ENCODE measurements at places on chromosomes 13 and 19. TPM values are rescaled to one million over a fixed set of nuclear protein-coding genes. Genes with fewer than 3 reads are reported as not detected.

- no peaks in the 10 kb centered on the region for H3K36me3 ChIP-seq
- no peak overlapping the region for H3K4me3 ChIP-seq
- H3K4me1 ChIP-seq: no peaks in the 10 kb centered on the region
- no peak for DNase-seq
- no peaks in the 10 kb centered on the region for H3K27me3 ChIP-seq
- no peak overlapping the region for H3K27ac ChIP-seq
These were observed 218.0 kb downstream of the RBM26 start for GRCh38 chr13:79187917-79188690.

DNA sequence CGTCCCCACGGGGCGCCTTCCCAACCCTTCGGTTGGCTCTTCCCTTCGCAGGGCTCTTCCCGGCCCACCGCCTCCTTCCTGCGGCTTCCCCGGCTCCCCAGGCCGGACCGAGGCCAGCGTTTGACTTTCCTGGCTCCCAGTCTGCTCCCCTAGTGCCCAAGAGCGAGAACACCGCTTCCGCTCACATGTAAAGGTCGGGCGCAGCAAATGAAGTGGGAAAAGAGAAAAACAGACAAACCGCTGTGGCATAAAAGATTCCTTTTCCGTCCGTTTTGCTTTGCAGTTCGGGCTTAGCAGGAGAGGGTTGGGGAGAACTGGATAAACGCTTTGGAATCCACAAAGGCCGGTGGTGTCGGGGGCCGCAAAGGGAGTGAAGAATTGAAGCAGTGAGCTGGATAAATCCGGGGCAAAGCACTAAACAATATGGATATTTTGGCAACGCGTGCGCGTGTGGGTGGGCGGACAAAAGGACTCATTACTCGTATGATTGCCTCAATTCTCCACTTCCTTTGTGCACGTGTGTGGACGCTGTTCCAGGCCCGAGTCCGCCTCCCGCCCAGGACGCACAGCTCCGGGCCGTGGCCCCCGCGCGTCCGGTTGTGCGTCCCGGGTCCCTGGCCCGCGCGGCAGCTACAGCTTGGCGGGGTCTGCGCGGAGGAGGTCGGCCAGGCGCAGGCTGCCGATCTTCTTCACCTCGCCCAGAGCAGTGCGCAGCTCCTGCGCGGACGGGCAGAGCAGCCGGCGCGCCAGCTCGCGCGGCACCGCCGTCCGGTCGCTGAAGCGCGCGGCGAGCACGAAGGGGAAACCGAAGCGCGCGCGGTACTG lies 8.6 kb upstream of the CDX2 start:
- H3K4me1 ChIP-seq: no peaks in the 10 kb centered on the region
- H3K27ac ChIP-seq: no peak overlapping the region
- no peak overlapping the region for H3K4me3 ChIP-seq
- peaks cover 84% of the 10 kb centered on the region for H3K27me3 ChIP-seq
- no peak for DNase-seq
- H3K36me3 ChIP-seq: no peaks in the 10 kb centered on the region

- no peaks in the 10 kb centered on the region for H3K4me1 ChIP-seq
- no peak overlapping the region for H3K4me3 ChIP-seq
- H3K36me3 ChIP-seq: no peaks in the 10 kb centered on the region
- no peaks in the 10 kb centered on the region for H3K27me3 ChIP-seq
These were observed 135.5 kb downstream of the KLF5 start for GRCh38 chr13:73194310-73194709.

GRCh38 chr19:10259162-10259905 lies 7.3 kb downstream of the MRPL4 start:
- peak; percentile 79 for DNase-seq
- no peak overlapping the region for H3K4me3 ChIP-seq
- H3K27me3 ChIP-seq: no peaks in the 10 kb centered on the region
- H3K36me3 ChIP-seq: peaks cover 6% of the 10 kb centered on the region
- H3K4me1 ChIP-seq: no peaks in the 10 kb centered on the region

- no peaks in the 10 kb centered on the region for H3K36me3 ChIP-seq
- no peaks in the 10 kb centered on the region for H3K4me1 ChIP-seq
- no peak for DNase-seq
These were observed 33.2 kb downstream of the RASA3 start for GRCh38 chr13:114099191-114099590.

- no peak for DNase-seq
- peak overlapping the region; percentile 88 for H3K27ac ChIP-seq
- H3K4me3 ChIP-seq: peak overlapping the region; percentile 75
- H3K4me1 ChIP-seq: peaks cover 10% of the 10 kb centered on the region
- no peaks in the 10 kb centered on the region for H3K36me3 ChIP-seq
These were observed 755 bp upstream of the RAB3A start for GRCh38 chr19:18204394-18205199.

- no peaks in the 10 kb centered on the region for H3K4me1 ChIP-seq
- no peak overlapping the region for H3K4me3 ChIP-seq
- H3K36me3 ChIP-seq: no peaks in the 10 kb centered on the region
- no peak for DNase-seq
- H3K27me3 ChIP-seq: no peaks in the 10 kb centered on the region
- H3K27ac ChIP-seq: no peak overlapping the region
These were observed 2.4 kb upstream of the APOC4 start for GRCh38 chr19:44939668-44940067.

GRCh38 chr13:79679334-79679733 lies 198.4 kb downstream of the NDFIP2 start:
- no peak overlapping the region for H3K4me3 ChIP-seq
- H3K27ac ChIP-seq: no peak overlapping the region
- no peaks in the 10 kb centered on the region for H3K4me1 ChIP-seq
- DNase-seq: peak; percentile 83
- H3K36me3 ChIP-seq: no peaks in the 10 kb centered on the region

DNA sequence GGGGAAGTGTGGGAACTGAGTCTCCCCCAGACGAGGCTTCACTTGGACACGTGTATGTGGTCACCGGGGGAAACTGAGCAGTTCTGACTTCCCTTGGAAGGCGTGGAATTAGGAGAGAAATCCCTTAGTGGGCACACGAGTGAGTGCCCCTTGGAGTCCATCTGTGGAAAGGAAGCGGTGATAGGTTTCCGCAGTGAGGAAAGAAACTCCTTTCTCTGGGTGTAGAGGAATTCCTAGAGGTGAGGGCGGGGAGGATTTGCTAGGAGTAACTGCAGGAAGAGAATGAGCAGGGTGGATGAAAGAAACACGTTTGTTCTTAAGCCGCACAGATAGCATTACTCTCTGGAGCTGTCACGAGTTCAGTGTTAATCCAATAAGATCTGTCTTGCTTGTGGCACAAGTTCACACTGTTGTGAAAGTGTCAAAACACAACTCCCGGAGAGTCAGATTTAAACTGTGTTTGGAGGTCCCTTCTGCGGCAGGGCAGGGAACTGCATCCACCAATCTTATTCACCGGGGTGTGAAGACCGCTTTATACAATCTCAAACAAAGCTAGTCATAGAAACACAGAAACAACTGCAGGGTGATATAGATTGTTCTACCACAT lies 1.2 kb downstream of the KL start:
- peaks cover 8% of the 10 kb centered on the region for H3K4me1 ChIP-seq
- H3K36me3 ChIP-seq: no peaks in the 10 kb centered on the region
- peak; percentile 30 for DNase-seq

- H3K36me3 ChIP-seq: no peaks in the 10 kb centered on the region
- no peaks in the 10 kb centered on the region for H3K4me1 ChIP-seq
- H3K27me3 ChIP-seq: no peaks in the 10 kb centered on the region
- no peak for DNase-seq
- no peak overlapping the region for H3K4me3 ChIP-seq
- no peak overlapping the region for H3K27ac ChIP-seq
These were observed 435.3 kb upstream of the HTR2A start for GRCh38 chr13:47332149-47332548.

GRCh38 chr19:19817357-19817756 lies 4.2 kb downstream of the ZNF506 start:
- H3K27ac ChIP-seq: no peak overlapping the region
- no peak overlapping the region for H3K4me3 ChIP-seq
- H3K4me1 ChIP-seq: no peaks in the 10 kb centered on the region
- no peak for DNase-seq
- no peaks in the 10 kb centered on the region for H3K27me3 ChIP-seq
- H3K36me3 ChIP-seq: no peaks in the 10 kb centered on the region

DNA sequence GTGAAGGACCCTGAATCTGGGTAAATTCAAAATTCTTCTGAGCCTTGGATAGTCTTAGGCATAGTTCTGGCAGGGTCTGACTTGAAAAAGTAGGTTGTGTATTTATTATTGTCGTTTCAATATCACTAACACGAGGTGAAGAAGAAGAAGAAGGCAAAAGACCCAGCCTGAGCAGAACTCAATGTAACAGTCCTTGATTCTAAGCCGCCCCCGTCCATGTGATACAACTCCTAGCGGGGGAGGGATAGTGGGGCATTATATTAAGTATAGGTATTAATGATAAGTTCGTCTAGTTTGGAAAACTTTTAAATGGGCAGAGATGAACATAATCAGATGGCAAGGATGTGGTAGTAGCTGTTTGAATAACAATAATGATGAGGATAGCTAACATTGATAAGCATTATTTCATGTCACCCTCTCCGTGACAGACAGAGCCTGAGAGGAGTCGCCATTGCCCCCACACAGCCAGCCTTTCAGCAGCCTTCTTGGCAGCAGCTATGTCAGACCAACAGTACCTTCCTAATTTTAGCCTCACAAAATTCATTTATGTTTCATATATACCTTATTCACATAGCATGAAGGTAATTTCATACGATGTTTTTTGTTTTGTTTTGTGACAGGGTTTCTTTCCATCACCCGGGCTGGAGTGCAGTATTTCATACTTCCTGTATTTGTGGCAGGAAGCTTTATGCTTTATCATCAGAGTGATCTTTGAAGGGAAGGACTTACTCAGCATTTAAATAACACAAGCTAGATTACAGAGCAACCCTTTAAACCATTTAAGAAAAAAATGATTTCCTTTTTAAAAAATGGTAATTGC lies 64.4 kb upstream of the NPAS1 start:
- H3K4me3 ChIP-seq: peak overlapping the region; percentile 8
- H3K27ac ChIP-seq: peak overlapping the region; percentile 73
- no peaks in the 10 kb centered on the region for H3K27me3 ChIP-seq
- H3K36me3 ChIP-seq: no peaks in the 10 kb centered on the region

GRCh38 chr19:41740415-41741243 lies 14.7 kb upstream of the CEACAM6 start:
- no peaks in the 10 kb centered on the region for H3K36me3 ChIP-seq
- no peak for DNase-seq
- peaks cover 4% of the 10 kb centered on the region for H3K27me3 ChIP-seq
- H3K4me1 ChIP-seq: no peaks in the 10 kb centered on the region
- no peak overlapping the region for H3K4me3 ChIP-seq
- no peak overlapping the region for H3K27ac ChIP-seq

- H3K27me3 ChIP-seq: peaks cover 57% of the 10 kb centered on the region
- no peaks in the 10 kb centered on the region for H3K36me3 ChIP-seq
- no peak for DNase-seq
- H3K4me1 ChIP-seq: peaks cover 19% of the 10 kb centered on the region
- no peak overlapping the region for H3K27ac ChIP-seq
These were observed 1.4 kb downstream of the FGF9 start for GRCh38 chr13:21672287-21672680.

DNA sequence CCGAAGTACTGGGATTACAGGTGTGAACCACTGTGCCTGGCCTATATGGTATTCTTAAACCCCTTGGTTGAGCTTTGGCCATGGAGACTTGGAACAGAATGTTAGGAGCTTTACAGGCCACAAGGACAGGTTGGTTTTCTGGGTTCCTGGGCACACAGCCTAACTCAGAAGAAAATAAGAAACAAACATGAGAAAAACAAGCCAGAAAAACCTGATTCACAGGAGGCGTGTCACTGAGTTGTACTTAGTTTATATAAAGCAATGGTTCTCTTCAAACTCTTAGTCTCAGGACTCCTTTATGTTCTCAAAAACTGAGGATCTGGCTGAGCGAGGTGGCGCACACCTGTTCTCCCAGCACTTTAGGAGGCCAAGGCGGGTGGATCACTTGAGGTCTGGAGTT lies 125.1 kb upstream of the SPATA13 start:
- no peak for DNase-seq
- peaks cover 11% of the 10 kb centered on the region for H3K27me3 ChIP-seq
- no peak overlapping the region for H3K4me3 ChIP-seq
- no peaks in the 10 kb centered on the region for H3K4me1 ChIP-seq

- no peaks in the 10 kb centered on the region for H3K27me3 ChIP-seq
- no peak for DNase-seq
- peaks cover 34% of the 10 kb centered on the region for H3K4me1 ChIP-seq
These were observed 11.4 kb downstream of the ALOX5AP start for GRCh38 chr13:30746791-30747190.

DNA sequence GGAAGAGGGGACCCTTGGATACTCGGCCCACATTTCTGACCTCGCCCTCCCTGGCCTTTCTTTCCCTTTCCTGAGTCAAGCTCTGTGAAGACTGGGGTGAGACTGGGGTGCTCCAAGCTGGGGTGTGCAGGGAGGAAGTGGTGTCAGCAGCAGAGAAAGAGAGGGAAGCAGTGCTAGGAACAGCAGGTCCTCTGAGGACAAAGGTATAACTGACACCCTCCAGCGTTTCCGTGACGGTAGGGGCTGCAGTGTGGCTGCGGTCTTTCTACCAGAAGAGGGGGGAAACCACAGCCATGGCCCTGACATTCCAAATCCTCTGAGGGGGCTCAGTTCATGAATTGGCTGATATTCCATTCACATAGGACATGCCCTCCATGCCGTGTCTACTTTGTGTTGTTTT lies 1.1 kb downstream of the KIR3DL2 start:
- DNase-seq: no peak
- H3K36me3 ChIP-seq: no peaks in the 10 kb centered on the region
- H3K27me3 ChIP-seq: no peaks in the 10 kb centered on the region
- no peaks in the 10 kb centered on the region for H3K4me1 ChIP-seq
- H3K4me3 ChIP-seq: no peak overlapping the region

- no peak overlapping the region for H3K27ac ChIP-seq
- no peaks in the 10 kb centered on the region for H3K36me3 ChIP-seq
- no peak overlapping the region for H3K4me3 ChIP-seq
These were observed 183.4 kb downstream of the PTPRS start for GRCh38 chr19:5157186-5157585.

TRIM13 gene
- total RNA-seq: 28.2 TPM

CBY2 gene
- total RNA-seq: not detected

KL gene
- 0.12 TPM for total RNA-seq

APOC4 gene
- not detected for total RNA-seq
